ENCODE measurements at places on chromosomes 6 and 20.

GRCh38 chr6:33279971-33280511 lies 3.1 kb downstream of the B3GALT4 start:
- DNase-seq, result no peak

- DNase-seq, result no peak
Measured at GRCh38 chr6:34462551-34462971, 3.3 kb upstream of the PACSIN1 start.

GRCh38 chr6:39072830-39073229 lies 24.2 kb downstream of the GLP1R start:
- DNase-seq, result no peak

DNA sequence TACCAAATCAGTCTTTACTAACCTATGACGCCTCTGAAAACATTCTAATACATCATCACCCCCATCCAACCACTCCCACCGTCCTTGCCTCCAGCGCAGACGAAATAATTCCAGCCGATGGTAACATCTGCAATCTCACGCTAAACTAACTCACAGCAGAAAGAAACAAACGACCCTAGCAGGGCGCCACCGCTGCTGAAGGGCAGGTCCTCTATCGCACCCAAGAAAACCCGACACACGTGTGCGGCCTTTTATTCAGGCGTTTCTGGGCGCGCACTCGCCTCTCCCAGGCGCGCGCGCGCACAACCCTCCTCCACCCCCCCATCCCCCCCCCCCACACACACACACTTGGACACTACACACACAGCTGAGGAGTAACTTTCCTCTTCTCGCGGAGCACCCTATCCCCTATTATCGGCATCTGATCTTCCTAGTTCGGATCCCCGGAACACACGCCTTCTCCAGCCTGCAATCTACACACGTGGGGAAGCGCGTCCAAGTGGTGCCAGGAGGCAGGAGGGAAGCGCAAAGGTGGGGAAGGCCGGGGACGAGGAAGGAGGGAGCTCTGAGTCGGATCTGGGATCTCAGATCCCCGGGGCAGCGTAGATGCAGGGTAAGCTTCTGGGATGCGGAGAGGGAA lies 1.4 kb downstream of the GFOD1 start:
- no peak for DNase-seq

DNA sequence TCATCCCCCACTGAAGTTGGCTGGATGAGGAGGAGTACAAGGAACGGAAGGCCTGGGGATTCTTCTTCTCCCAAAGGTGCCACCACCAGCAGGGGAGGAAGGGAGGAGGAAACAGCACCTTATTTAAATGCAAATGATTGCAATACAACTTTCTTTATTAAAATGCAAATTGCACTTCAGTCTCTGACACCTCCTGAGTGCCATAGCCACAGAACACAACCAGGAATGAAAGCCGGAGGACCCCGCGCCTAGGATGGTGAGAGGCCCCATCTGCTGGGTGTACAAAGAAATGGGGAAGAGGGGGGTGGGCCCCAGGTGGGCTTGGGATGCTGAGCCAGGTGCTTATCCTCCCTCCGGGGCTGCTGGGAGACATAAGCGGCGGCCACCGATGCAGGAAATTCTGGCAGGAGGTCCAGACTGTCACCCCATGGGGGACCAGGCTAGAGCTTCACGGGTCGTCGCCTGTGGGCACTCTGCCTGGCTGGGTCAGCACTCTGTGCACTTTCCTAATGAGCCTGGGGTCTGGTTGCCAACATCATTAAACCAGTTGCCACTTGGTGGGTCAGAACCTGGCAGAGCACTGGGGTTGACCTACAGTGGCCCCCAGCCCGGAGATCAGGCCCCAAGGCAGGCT lies 154.2 kb upstream of the MLN start:
- DNase-seq, result no peak
